ENCODE measurements at places on chromosomes 16 and 17.

DNA sequence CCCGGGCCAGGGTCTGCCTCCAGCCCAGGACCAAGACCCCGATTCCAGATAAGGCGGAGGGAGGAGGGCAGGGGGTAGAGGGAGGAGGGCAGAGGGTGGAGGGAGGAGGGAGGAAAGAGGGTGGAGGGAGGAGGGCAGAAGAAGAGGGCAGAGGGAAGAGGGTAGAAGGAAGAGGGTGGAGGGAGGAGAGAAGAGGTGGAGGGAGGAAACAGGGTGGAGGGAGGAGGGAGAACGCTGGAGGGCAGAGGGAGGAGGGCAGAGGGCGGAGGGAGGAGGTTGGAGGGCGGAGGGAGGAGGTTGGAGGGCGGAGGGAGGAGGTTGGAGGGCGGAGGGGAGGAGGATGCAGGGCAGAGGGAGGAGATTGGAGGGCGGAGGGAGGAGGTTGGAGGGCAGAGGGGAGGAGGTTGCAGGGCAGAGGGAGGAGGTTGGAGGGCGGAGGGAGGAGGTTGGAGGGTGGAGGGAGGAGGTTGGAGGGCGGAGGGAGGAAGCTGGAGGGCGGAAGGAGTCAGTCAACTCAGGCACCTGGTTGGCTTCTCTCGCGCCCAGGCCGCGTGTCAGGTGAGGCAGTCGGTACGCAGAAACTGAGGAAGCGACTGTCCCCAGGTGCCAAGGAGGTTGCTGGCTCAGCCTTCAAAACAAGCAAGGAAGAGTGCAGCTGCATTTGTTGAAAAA lies 65.2 kb downstream of the KLHDC4 start:
- DNase-seq: no peak

DNA sequence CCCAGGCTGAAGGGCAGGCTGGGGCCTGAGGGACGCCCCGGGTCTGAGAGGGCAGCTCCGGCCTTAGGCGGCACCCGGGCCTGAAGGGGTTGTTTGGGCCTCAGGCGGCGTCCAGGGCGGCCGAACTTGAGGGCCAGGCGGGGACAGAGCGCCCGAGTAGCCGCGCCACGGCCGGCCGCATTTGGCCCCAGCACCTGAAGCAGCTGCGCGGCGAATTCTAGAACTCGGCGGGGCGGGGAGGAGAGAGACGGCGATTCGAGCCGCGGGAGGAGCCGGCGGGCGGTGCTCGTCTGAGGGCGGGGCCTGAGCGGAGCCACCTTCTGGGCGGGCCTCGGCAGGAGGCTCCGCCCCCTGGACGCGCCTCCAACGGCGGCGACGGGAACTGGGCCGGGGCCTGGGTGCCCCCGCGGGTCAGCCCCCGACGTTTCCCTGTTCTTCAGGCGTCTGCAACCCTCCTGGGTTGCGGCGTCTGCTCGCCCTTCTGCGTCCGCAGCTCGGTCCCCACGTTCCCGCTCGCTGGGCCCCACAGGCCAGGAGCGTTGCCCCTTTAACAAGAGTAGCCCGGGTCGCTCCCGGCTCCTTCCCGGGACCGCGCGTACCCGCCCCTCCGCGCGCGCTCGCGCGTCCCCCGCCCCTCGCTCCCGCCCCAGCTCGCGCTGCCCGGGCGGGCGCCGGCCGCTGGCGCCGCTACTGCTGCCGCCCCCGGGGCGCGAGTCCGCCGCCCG lies at the start of the genes INCA1 and KIF1C:
INCA1 (minus strand) TSS at position 221 of the 725 bp plus-strand sequence. CDS start 3,085 bp downstream, outside the sequence.
KIF1C (plus strand) TSS at position 649 of the 725 bp plus-strand sequence. CDS start 2,297 bp downstream, outside the sequence.
- DNase-seq: peak; percentile 88

DNA sequence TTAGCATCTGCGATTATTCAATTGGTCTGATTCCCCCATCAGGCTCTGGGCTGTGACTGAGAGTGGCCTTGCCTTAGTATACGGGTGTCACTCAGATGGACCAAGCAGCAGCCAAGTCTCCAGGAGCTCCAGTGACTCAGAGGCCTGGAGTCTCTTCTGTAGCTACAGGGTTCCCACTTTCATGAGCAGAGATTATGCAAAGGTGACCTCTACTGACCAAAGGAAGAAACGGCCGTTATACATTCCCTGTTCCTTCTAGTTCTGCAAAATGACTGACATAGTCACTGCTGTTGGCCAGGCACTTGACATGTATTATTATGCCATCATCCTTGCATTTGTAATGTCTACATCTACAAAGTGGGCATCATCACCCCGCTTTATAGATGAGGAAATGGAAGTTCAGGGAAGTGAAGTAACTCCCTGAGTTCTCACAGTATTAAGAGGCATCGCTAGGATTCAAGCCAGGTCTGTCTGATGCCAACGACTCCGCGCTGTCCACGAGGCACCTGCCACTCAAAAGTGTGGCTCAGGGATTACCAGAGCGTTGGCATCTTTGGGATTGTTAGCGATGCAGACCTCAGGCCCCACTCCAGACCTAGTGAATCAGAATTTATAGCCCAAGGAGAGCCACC lies 23.3 kb downstream of the SLC38A7 start:
- peak; percentile 86 for DNase-seq

GRCh38 chr17:27782791-27783206 lies 17.5 kb downstream of the NOS2 start:
- peak; percentile 43 for DNase-seq

DNA sequence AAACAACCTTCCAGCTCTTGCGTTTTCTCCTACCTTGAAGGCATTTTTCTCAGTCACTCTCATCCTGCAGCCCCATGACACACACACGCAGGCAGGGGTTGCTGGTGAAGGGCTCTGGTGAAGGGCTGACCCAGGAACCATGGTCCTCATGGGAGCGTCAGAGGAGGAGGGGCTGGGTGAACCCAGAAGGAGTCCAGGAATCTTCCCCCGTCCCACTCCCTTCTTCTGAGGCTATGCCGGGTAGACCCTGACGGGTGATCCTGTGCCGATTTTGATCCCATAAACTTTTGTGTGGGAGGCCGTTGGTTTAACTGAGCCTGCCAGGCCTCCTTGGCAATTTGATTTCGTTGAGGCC lies 278.4 kb upstream of the FOXF1 start:
- no peak for DNase-seq

DNA sequence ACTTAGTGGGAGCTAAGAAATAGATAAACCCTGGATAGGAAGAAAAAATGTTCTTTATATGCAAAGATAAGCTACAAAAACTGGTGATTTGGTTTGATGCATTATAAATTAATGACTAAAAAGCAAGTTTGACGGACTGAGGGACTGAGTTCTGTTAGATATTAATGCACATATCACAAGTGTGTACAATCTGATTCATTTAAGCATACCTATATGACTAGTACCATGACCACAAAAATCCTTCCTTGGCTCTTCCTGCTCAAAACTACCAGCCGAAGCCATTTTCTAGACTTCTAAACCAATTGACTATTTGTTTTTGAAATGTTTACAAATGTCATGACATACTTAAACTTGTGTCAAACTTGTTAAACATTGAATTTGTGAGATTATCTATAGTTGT lies 374.5 kb upstream of the MON1B start:
- DNase-seq: no peak

GRCh38 chr17:46991617-46992016 lies 12.6 kb upstream of the RPRML start:
- DNase-seq: no peak

DNA sequence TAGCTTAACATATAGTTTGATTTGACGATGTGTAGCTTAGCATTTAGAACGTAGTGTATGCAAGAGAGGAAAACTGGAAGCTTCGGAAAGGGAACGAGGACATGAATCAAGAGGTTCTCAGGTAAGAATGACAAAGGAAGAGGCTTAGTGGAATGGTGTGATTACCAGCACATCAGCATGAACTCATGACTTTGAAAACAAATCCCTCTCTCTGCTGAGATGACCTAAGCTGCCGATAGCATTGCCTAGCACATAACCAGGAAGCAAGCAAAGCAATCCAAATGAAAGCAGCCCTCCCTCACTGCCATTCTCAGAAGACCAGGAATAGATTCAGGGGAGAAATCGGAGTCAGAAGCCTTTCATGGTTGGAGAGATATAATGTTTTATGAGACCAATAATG lies 51.3 kb upstream of the CCL1 start:
- no peak for DNase-seq

DNA sequence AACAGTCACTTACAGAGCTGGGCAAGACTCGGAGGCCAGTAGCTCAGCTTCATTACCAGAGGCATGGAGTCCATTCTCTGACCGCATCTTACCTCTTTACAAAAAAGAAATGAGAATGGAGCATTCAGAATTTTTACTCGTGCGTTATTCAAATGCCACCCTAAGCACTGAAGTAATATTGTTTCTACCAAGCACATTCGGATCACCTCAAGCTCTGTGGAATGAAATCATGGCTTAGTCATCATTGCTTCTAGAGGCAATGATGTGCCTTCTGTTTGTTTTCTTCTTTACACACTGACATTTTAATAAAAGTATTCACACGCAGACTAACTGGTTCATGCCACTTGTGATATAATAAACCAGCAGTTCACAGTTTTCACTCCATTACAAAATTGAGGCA lies 206.8 kb downstream of the PHKB start:
- DNase-seq: no peak

DNA sequence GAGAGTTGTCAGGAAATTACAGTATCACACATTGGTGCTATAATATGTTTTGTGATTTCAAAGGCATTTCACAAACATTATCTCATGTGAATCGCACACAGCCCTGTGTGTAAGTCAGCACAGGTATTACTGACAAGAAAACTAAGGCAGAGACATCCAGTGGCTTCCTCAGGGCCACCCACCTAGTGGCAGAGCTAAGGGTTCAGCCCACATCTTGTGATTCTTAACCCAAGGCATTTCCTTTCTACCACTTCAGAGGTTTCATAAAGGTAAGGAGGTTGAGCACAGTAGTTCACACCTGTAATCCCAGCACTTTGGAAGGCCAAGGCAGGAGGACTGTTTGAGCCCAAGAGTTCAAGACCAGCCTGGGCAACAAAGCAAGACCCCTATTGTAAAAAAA lies 58.2 kb downstream of the STX8 start:
- no peak for DNase-seq

DNA sequence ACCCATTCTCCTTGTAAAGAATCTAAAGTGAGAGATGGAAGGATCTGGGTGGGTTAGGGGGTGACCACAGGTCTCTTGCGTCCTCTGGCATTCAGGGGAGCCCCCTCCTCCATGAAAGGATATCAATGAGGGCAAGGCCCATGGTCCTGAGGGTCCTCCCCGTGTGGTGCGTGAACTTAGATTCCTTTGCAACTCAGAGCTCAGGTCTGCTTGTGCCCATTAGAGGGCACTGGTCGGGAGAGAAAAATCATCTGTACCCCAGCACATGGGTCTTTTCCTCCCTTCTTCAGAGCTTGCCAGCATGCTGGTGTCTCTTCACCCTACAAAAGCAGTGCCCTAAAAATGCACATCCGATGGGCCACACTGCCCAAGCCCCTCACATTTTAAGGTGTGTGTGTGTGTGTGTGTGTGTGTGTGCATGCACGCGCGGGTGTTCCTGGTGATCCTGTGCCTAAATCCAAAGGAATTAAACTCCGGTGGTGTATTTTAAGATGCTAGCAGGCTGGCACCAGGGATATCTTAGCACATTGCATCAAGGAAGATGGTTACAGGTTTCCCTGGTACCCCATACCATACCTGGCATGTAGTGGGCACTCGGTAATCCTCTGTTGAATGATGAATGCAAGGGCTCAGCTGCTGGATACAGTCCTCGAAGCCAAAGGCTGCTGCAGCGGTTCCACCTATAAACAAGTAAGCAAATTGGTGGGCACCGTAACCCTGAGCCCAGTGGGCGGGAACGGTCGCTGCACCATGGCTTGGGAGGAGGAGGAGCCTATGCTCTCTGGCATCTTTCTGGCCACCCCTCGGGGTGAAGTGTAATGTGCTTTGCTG lies 4.7 kb downstream of the C1QTNF1 start:
- DNase-seq: peak; percentile 66

DNA sequence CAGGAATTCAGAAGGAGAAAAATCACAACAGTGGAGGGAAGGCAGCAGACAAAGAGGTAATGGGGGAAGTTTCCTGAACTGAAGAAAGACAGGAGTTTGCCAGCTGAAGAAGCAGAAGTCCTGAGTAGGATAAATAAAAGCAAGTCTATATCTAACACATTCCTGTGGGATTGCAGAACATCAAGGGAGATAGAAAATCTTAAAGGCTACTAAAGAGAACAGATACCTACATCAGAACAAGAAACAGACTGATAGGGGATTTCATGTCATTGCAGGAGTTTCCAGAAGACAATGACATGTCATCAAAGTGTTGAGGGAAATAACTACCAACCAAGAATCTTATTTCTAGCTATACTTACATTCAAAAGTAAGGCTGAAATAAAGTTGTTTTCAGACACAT lies 21.3 kb upstream of the CRYBA1 start:
- DNase-seq: no peak

DNA sequence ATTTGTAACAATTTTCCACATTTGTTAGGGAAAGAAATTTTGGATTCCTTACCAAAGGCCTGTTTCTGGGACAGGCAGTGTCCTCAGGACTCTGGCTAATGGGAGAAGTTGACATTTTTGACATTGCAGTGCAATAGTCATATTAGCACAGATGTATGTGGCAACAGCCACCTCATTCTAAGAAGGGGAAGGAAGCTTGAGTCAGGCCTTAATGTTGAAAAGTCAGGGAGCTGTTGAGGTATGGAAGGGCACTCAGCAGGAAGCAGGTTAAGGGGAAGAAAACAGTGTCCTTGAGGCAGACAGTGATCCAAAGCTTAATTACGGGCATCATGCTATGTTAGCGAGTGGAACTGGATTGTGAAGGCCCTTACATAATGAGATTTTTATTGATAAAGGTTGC lies 20.9 kb downstream of the AKTIP start:
- DNase-seq: no peak

GRCh38 chr16:87582216-87582965 lies 19.9 kb upstream of the JPH3 start:
- DNase-seq: no peak

GRCh38 chr17:82528484-82529265 lies 9.1 kb downstream of the FOXK2 start:
- DNase-seq: no peak

DNA sequence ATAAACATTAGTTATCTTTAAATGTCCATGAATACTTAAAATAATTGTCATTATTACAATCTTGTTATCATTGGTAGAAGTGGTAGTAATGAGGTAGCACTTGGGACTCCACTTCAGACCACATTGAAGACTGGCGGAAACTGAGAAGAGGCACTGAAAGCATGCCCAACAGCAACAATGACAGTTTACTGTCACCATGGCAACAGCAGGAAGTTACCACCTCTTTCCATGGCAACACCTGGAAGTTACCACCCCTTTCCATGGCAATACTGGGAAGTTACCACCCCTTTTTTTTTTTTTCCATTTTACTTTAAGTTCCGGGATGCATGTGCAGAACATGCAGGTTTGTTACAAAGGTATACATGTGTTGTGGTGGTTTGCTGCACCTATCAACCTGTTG lies 494.9 kb upstream of the RBFOX1 start:
- no peak for DNase-seq

DNA sequence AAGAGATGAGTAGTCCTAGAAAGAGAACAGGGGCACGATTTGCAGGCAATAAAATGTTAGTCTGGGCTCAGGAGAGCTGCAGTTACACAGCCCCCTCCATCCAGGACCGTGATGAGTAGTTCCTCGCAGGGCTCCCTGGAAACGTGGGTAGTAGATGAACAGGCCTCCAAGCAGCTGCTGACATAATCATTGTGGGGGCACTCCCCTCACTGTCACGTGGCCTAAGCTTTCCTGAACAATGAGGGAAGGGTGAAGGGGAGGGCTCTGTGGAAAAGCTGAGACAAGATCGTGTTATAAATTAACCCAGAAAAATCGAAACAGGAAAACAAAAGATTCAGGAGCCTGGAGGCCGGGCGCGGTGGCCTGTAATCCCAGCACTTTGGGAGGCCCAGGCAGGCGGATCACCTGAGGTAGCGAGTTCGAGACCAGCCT lies 1.3 kb upstream of the PER1 start:
- no peak for DNase-seq

- no peak for DNase-seq
Measured at GRCh38 chr16:49899991-49900695, 44.2 kb upstream of the ZNF423 start.
